ENCODE measurements at places on chromosomes 5 and 9. TPM values are rescaled to one million over a fixed set of nuclear protein-coding genes. Genes with fewer than 3 reads are reported as not detected.

GRCh38 chr5:173735184-173735583 is 118.7 kb upstream of the BOD1 start:
- no peaks in the 10 kb centered on the region for H3K36me3 ChIP-seq
- DNase-seq, result no peak
- H3K27me3 ChIP-seq, result no peaks in the 10 kb centered on the region
- no peak overlapping the region for H3K27ac ChIP-seq
- H3K4me1 ChIP-seq, result no peaks in the 10 kb centered on the region
- H3K4me3 ChIP-seq, result no peak overlapping the region

DNA sequence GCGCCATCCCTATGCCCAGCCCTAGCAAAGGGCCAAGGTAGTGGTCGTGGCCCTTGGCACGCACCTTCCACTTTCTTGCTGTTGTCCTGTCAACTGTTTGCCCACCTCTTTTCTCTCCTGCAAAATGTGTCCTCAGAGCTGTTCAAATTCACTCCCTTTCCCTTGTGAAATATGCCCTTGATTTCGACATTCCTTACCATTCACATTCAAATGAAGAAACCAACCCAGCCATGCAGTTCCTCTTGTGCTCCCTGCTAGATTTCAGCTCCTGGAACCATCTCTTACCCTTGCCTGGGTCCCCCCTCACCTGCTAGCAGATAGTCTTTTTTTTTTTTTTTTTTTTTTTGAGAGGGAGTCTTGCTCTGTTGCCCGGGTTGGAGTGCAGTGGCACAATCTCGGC is 19.6 kb upstream of the HRH2 start:
- H3K4me1 ChIP-seq, result no peaks in the 10 kb centered on the region
- no peaks in the 10 kb centered on the region for H3K27me3 ChIP-seq
- DNase-seq, result no peak
- no peak overlapping the region for H3K4me3 ChIP-seq

The GKAP1 gene
- total RNA-seq, result 10.2 TPM

DNA sequence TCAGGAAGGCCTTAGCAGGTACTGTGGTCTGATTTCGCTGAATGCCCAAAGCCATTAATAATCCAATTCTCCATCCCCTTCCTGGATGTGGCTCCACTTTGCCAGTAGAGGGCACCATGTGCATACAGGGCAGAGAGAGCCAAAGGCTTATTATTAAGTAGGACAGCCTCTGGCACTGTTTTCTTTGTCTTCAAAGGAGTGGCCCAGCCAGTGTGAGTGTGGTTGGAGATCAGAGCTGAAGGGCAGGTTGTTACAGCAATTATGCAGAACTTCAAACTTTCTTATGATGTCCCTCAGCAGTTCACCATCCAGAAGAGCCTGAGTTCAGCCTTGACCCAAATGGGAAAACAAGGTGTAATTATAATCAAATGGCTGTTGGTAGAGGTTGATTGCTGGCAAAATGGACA is 38.6 kb upstream of the CEMIP2 start:
- H3K27me3 ChIP-seq, result no peaks in the 10 kb centered on the region
- H3K4me3 ChIP-seq, result no peak overlapping the region
- H3K4me1 ChIP-seq, result no peaks in the 10 kb centered on the region
- no peaks in the 10 kb centered on the region for H3K36me3 ChIP-seq

- H3K27me3 ChIP-seq, result no peaks in the 10 kb centered on the region
- DNase-seq, result no peak
- H3K36me3 ChIP-seq, result no peaks in the 10 kb centered on the region
- no peak overlapping the region for H3K27ac ChIP-seq
- no peak overlapping the region for H3K4me3 ChIP-seq
Observed at GRCh38 chr5:116439905-116440304, 134.7 kb downstream of the SEMA6A start.

- H3K27me3 ChIP-seq, result no peaks in the 10 kb centered on the region
- no peaks in the 10 kb centered on the region for H3K4me1 ChIP-seq
- no peak overlapping the region for H3K27ac ChIP-seq
- no peak for DNase-seq
Observed at GRCh38 chr9:98692392-98692791, 16.3 kb downstream of the GABBR2 start.

- no peaks in the 10 kb centered on the region for H3K27me3 ChIP-seq
- no peak overlapping the region for H3K27ac ChIP-seq
Observed at GRCh38 chr5:146441896-146442295, 5.2 kb upstream of the TCERG1 start.

All from aorta (tissue), 5 donors.